ENCODE measurements at places on chromosomes 4 and X. TPM values are rescaled to one million over a fixed set of nuclear protein-coding genes. Genes with fewer than 3 reads are reported as not detected.

GRCh38 chrX:132795181-132795580 lies 163.2 kb downstream of the HS6ST2 start:
- no peaks in the 10 kb centered on the region for H3K4me1 ChIP-seq
- H3K36me3 ChIP-seq: peaks cover 4% of the 10 kb centered on the region
- H3K27me3 ChIP-seq: no peaks in the 10 kb centered on the region
- peak overlapping the region; percentile 54 for H3K27ac ChIP-seq

DNA sequence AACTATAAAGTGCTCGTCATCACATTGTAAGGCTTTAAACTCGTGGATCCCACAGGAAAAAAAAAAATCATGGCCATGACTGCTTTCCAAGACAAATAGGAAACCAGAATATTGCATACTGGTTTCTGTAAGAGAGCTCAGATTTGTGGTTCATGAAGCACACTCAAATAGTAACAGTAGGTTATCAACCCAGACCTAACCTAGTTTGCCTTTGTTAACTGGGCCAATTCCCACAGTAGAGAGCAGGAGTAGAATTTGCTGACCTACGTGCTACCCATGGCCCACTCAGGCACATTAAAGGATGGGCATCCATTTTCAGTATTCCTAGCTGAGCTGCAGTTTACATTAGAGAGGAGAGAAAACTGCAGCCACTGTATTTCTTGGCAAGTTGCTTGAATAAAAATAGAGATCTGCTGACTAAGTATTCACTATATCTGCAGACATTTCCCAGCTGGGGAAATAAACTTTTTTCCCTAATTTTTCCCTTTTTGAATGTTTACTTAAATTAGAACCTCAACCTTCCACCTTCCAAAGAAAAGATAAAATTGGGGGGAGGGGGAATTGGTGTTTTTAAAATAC lies 218.5 kb downstream of the SPANXN3 start:
- no peaks in the 10 kb centered on the region for H3K27me3 ChIP-seq
- H3K4me3 ChIP-seq: no peak overlapping the region
- H3K27ac ChIP-seq: no peak overlapping the region
- no peaks in the 10 kb centered on the region for H3K4me1 ChIP-seq
- no peak for DNase-seq

- H3K4me3 ChIP-seq: no peak overlapping the region
- no peak for DNase-seq
- H3K27ac ChIP-seq: no peak overlapping the region
- no peaks in the 10 kb centered on the region for H3K4me1 ChIP-seq
Measured at GRCh38 chrX:147832707-147833348, 78.9 kb upstream of the FMR1 start.

NLGN4X gene
- total RNA-seq: 51.5 TPM

SPOCK3 gene
- 7.1 TPM for total RNA-seq

CPZ gene
- total RNA-seq: 4.9 TPM

MAGEA10 gene
- not detected for total RNA-seq

OTUD6A gene
- total RNA-seq: not detected

RS1 gene
- not detected for total RNA-seq

RNF212 gene
- total RNA-seq: 3.5 TPM
